Upper lobe of left lung (tissue), 6 donors: ENCODE measurements at places on chromosomes 4 and X. TPM values are rescaled to one million over a fixed set of nuclear protein-coding genes. Genes with fewer than 3 reads are reported as not detected.

- no peaks in the 10 kb centered on the region for H3K36me3 ChIP-seq
- peak overlapping the region; percentile 13 for H3K4me3 ChIP-seq
- H3K27me3 ChIP-seq = no peaks in the 10 kb centered on the region
- no peaks in the 10 kb centered on the region for H3K4me1 ChIP-seq
- no peak overlapping the region for H3K27ac ChIP-seq
Measured at GRCh38 chrX:120120223-120120622, 4.5 kb upstream of the RHOXF1 start.

DNA sequence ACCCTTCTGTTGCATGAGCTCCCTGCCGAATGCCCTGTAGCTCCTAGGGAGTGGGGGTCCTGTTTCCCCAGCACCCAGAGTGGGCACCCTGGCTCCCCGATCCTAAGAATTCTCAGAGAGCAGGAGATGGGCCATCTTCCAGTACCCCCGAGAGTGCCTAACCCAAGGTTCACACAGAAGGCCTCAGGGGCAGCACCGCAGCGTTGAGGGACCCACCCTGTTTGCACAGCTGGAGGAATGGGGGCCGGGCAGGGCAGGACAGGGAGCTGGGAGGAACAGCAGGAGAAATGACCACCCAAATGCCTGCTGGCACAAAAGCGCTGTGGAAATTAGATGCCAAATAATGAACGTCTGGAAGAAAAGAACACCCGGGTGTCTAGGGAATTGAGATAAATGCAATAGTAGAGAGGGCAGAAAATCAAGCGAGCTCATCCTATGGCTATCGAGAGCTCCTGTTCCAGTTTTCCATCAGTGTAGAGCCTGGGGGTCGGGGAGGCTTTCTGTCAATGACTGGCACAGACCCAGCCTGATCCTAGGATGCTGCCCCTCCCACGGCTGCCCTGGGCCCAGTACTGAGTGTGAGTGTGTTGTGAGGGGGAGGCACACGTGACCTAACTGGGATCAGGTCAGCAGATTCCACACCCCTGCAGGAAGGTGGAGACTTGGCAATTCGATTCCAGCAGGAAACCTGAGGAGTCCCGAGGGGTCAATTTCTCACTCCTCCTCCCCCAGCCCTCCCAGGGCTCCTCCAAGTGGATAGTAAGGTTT, 25.7 kb downstream of the SEPTIN6 start:
- DNase-seq = no peak
- no peaks in the 10 kb centered on the region for H3K27me3 ChIP-seq
- no peaks in the 10 kb centered on the region for H3K4me1 ChIP-seq
- H3K36me3 ChIP-seq = no peaks in the 10 kb centered on the region
- H3K4me3 ChIP-seq = no peak overlapping the region

DNA sequence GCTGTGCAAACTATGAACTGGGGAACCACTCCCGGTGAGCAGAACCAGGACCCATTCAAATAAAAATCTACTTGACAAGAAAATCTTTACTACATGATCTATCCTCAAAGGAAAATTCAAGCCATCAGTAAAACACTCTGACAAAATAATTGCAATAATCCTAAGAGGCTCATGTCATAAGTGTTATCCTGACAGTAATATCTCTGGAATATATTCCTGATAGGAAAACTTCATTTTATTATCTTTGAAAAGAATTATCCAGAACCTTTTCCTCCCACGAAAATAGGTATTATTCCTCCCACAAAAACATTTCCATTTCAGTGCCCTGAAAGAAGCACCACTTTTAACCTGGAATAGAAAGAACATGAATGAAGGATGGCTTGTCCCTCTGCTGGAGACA, 357.7 kb upstream of the PCDH7 start:
- DNase-seq = no peak
- no peak overlapping the region for H3K4me3 ChIP-seq
- no peaks in the 10 kb centered on the region for H3K4me1 ChIP-seq
- no peak overlapping the region for H3K27ac ChIP-seq
- no peaks in the 10 kb centered on the region for H3K36me3 ChIP-seq

ANKRD17 gene
- total RNA-seq = 53.8 TPM

ATXN3L gene
- not detected for total RNA-seq

- no peaks in the 10 kb centered on the region for H3K36me3 ChIP-seq
- no peaks in the 10 kb centered on the region for H3K4me1 ChIP-seq
- no peak for DNase-seq
- H3K27ac ChIP-seq = no peak overlapping the region
- H3K27me3 ChIP-seq = no peaks in the 10 kb centered on the region
Measured at GRCh38 chrX:152528193-152528592, 77.1 kb upstream of the GABRA3 start.

DNA sequence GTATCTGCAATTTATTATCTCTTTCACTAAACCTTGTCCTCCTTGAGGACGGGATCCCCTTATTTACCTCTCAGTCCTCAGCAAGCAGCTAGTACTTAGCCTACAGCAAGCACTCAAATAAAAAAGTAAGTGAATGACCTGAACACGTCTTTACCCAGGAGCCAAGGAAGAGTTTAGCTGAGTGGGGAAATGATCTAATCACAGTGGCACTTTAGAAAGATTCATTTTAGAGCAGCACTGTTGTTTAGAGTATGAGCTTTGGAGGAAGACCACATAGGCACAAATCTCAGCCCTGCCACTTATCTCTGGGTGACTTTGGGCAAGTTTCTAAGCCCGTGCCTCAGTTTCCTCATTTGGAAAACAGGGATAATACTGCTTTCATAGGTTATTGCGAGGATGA, 2.7 kb downstream of the FAM120C start:
- peaks cover 7% of the 10 kb centered on the region for H3K4me1 ChIP-seq
- DNase-seq = no peak

GRCh38 chr4:77450006-77450405, 155.6 kb upstream of the CXCL13 start:
- H3K4me3 ChIP-seq = no peak overlapping the region
- DNase-seq = no peak
- no peaks in the 10 kb centered on the region for H3K36me3 ChIP-seq
- H3K27ac ChIP-seq = no peak overlapping the region
- no peaks in the 10 kb centered on the region for H3K27me3 ChIP-seq

MAGEB17 gene
- not detected for total RNA-seq

ARSJ gene
- total RNA-seq = 29.3 TPM

- no peak for DNase-seq
- no peaks in the 10 kb centered on the region for H3K36me3 ChIP-seq
- no peak overlapping the region for H3K4me3 ChIP-seq
- H3K4me1 ChIP-seq = no peaks in the 10 kb centered on the region
- H3K27me3 ChIP-seq = no peaks in the 10 kb centered on the region
Measured at GRCh38 chr4:168095776-168096406, 3.6 kb downstream of the ANXA10 start.

DNA sequence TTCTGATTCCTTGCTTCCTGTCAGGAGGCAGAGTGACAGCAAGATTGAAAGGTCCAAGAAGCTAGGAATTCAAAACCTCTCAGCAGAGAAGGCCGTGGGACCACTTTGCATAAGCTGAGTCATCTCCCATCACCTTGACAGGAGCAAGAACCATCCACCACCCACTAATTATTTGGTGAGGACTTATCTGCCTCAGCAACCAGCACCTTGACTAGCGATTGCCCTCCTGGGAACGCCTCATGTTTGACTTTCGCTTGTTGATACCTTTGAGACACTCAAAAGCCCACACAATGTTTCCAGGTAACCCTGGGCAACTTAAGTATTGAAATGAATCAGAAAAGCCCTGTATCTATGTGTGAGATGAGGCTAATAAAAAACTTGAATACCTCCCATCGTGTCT, 233.5 kb upstream of the GYPA start:
- no peaks in the 10 kb centered on the region for H3K4me1 ChIP-seq
- no peak overlapping the region for H3K4me3 ChIP-seq
- no peak for DNase-seq
- H3K27ac ChIP-seq = no peak overlapping the region

DNA sequence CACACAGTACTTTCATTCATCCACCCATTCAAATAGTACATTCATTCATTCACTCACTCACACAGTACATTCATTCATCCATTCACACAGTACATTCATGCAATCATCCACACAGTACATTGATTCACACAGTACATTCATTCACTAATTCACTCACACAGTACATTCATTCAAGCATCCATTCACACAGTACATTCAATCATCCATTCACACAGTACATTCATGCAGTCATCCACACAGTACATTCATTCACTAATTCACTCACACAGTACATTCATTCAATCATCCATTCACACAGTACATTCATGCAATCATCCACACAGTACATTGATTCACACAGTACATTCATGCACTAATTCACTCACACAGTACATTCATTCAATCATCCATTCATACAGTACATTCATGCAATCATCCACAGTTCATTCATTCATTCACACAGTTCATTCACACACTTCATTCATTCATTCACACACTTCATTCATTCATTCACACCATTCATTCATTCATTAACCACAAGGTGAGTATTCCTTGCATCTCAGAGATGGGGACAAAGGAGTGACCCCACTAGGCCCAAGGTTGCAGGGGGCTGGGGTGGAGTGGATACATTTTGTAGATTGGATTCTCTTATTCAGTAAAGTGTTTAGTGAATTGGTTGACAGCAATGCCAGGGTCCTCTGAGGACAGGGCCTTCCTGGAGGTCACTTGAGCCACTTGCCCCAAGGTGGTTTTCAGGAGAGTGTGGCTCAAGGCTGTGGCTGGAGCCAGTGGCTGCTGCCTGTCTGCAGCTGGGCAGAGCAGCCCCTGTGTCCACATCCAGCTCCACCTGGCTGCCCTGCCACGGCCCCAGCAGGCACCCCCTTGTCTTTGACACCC, 4.3 kb upstream of the SPON2 start:
- H3K4me3 ChIP-seq = no peak overlapping the region
- no peaks in the 10 kb centered on the region for H3K36me3 ChIP-seq
- H3K27me3 ChIP-seq = peaks cover 7% of the 10 kb centered on the region
- no peak overlapping the region for H3K27ac ChIP-seq
- no peak for DNase-seq

DNA sequence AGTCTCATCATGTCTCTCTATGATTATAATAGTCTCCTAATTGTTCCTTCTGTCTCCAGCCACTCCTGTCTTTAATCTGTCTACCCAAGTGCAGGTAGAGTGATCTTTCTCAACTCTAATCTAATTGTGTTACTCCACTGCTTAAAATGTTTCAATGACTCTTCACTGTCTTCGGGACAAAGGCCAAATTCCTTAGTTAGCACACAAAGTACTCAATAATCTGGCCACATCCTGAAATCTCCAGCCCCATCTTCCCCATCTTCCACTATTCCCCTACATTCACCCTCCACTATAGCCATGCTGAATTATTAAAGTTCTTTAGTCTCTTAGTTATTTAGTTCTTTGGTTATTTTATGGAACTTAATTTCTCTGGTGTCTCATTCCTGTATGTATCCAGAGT, 353.3 kb downstream of the OPHN1 start:
- no peak overlapping the region for H3K4me3 ChIP-seq
- no peaks in the 10 kb centered on the region for H3K36me3 ChIP-seq
- H3K4me1 ChIP-seq = no peaks in the 10 kb centered on the region
- H3K27ac ChIP-seq = no peak overlapping the region
- DNase-seq = no peak

DNA sequence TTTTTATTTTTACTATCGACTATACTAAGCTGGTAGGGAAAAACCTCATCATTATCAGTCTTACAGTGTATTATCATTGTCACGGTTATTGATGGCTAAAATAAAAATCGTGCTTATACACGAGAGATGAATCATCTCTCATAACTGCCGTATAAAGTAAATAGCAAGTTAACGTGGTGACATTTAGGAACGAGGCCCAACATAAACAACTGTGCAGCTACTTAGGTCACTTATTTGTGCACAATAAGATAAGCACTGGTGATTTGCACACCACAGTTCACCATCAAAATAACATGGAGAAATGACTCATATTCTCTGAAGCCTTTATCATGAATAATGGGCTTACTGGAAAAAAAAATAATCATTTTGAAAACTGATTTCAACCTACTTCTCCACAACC, 482.0 kb upstream of the TENM3 start:
- H3K27me3 ChIP-seq = no peaks in the 10 kb centered on the region
- H3K36me3 ChIP-seq = no peaks in the 10 kb centered on the region

DNA sequence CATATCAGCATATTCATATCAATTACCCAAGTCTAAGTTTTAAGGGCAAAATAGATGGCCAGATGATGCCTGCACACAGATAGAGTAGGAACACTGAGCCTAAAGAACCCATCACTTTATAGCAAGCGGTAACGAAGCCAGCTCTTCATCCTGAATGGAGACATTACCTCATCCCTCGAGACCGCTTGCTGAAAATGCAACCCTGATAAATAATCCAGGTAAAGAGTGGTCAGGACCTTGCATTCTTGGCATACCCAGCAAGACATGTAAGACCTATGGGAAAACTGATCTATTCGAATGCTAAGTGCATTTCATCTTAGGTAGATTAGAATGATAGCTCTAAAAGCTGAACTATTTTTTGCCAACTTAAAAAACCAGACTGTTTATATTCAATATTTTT, 25.3 kb downstream of the DCHS2 start:
- no peak for DNase-seq
- H3K27me3 ChIP-seq = no peaks in the 10 kb centered on the region
- H3K36me3 ChIP-seq = no peaks in the 10 kb centered on the region
- H3K27ac ChIP-seq = no peak overlapping the region
- no peak overlapping the region for H3K4me3 ChIP-seq

FHDC1 gene
- 23.3 TPM for total RNA-seq

- no peak for DNase-seq
- no peaks in the 10 kb centered on the region for H3K36me3 ChIP-seq
- H3K4me3 ChIP-seq = no peak overlapping the region
- H3K27me3 ChIP-seq = no peaks in the 10 kb centered on the region
- no peak overlapping the region for H3K27ac ChIP-seq
Measured at GRCh38 chrX:37759351-37759750, 20.5 kb upstream of the CYBB start.

GRCh38 chr4:125705681-125706080, 390.9 kb downstream of the FAT4 start:
- H3K27ac ChIP-seq = no peak overlapping the region
- peaks cover 4% of the 10 kb centered on the region for H3K4me1 ChIP-seq
- no peak overlapping the region for H3K4me3 ChIP-seq
- no peaks in the 10 kb centered on the region for H3K27me3 ChIP-seq

- H3K27me3 ChIP-seq = peaks cover 8% of the 10 kb centered on the region
- DNase-seq = peak; percentile 91
- peak overlapping the region; percentile 99 for H3K27ac ChIP-seq
- H3K4me3 ChIP-seq = peak overlapping the region; percentile 50
- no peaks in the 10 kb centered on the region for H3K4me1 ChIP-seq
Measured at GRCh38 chrX:139932073-139932900, 566 bp downstream of the ATP11C start.

IBSP gene
- not detected for total RNA-seq
